ENCODE measurements at places on chromosomes 3 and 15. TPM values are rescaled to one million over a fixed set of nuclear protein-coding genes. Genes with fewer than 3 reads are reported as not detected.

The INSYN1 gene
- not detected for total RNA-seq

The STRIT1 gene
- not detected for total RNA-seq

The HTD2 gene
- 6.9 TPM for total RNA-seq

- peaks cover 23% of the 10 kb centered on the region for H3K4me1 ChIP-seq
- no peaks in the 10 kb centered on the region for H3K27me3 ChIP-seq
- no peak overlapping the region for H3K4me3 ChIP-seq
- no peak overlapping the region for H3K27ac ChIP-seq
Observed at GRCh38 chr3:190537146-190537545, 23.3 kb downstream of the IL1RAP start.

DNA sequence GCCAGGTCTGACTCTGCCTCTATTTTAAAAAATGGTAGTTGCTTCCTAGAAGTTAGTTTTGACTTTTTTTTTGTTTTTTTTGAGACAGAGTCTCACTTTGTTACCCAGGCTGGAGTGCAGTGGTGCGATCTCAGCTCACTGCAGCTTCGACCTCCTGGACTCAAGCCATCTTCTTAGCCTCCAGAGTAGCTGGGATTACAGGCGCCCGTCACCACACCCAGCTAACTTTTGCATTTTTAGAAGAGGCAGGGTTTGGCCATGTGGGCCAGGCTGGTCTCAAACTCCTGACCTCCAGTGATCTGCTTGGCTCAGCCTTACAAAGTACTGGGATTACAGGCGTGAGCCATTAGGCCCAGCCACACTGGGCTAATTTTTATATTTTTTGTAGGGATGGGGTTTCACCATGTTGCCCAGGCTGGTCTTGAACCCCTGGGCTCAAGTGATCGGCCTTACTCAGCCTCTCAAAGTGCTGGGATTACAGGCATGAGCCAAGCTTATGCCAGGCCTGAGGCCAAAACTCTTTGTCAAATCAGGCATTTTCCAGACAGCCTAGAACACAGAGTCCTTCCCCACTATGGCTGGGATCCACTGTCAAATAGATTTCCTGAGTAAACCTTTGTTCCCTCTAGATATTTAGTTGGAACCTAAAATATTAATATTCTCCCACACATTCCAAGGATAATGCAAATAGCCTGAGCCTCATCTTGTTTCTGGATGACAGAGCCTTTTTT is 13.7 kb downstream of the C3orf62 start:
- no peaks in the 10 kb centered on the region for H3K36me3 ChIP-seq
- H3K4me1 ChIP-seq, result no peaks in the 10 kb centered on the region
- H3K27ac ChIP-seq, result no peak overlapping the region
- no peak overlapping the region for H3K4me3 ChIP-seq

DNA sequence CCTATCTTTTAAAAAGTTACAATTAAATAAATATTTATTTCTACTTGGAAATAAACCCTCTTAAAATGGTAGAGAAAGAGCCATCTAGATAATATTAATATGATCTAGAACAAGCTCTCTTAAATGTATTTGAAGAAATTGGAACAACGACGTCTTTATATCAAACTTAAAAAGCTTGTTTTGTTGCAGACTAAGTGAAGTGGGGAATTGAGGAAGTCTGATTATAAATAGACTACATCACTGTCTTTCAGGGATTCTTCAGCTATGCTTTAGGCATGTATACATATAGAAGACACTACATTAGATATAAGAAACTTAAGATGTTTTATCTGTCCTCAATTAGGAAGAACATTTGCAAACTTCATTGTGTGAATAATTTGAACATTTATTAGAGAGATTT is 1.8 kb downstream of the BCHE start:
- no peaks in the 10 kb centered on the region for H3K36me3 ChIP-seq
- no peak for DNase-seq
- H3K27me3 ChIP-seq, result no peaks in the 10 kb centered on the region
- no peak overlapping the region for H3K27ac ChIP-seq
- no peaks in the 10 kb centered on the region for H3K4me1 ChIP-seq

Measured in activated CD8-positive, alpha-beta memory T cell treated with anti-CD3 and anti-CD28 coated beads, Interleukin-2, amount 10 ng/mL, durations not matched to agents 7 days and 5 days (primary cell).